Upper lobe of right lung (tissue), 1 donor: ENCODE measurements at places on chromosomes 5 and 9. TPM values are rescaled to one million over a fixed set of nuclear protein-coding genes. Genes with fewer than 3 reads are reported as not detected.

ISL1 gene
- not detected for total RNA-seq

GRCh38 chr9:79757881-79758669 lies 186.3 kb downstream of the TLE4 start:
- DNase-seq: no peak

PCDHGA11 gene
- total RNA-seq: 2.6 TPM

SPINK6 gene
- total RNA-seq: not detected

DNA sequence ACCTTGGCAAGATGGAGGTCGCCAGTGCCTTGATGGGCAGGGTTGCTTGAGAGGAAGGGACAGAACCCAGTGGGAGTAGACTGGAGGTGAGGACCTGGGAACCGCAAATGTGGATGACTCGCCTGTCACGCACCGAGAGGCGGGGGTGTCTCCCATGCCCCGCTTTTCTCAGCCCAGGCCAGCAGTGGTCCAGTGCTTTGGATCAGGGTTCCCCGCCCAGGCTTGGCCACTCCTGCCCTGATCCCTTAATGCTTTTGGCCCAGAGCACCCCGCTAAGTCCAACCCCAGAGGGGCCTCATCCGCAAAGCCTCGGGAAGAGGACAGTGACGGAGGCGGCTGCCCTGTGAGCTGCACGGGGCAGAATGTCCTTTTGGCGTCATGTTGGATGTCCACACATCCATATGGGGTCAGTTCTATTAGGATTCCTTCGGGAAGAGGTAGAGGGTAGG lies 2.4 kb downstream of the MRPS2 start:
- DNase-seq: peak; percentile 57

- DNase-seq: no peak
Observed at GRCh38 chr9:112224401-112225289, 49.5 kb upstream of the SUSD1 start.

DNA sequence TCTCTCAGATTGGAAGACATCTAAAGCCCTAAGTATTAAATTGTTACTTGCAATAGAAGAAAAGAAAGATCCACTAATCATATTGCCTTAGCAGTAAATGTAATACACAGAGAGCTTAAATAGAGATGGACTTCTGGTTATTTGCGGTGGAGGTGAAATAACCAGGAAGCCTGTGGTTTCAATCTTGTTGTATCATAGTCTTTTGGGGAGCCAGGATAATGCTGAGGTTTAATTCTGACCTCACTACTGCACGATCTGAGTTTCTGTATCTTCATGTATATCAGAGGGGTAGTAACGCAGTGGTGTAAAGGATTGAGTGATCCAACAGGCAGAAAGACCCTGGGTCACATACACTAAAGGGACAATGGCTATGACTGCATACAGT lies 71.7 kb downstream of the ANKRD55 start:
- DNase-seq: no peak

GRCh38 chr5:153555420-153556114 lies 65.1 kb downstream of the GRIA1 start:
- DNase-seq: no peak
